ENCODE measurements at places on chromosomes 6 and 20.

GRCh38 chr6:149541139-149541538 lies 4.7 kb downstream of the PPIL4 start:
- no peak for DNase-seq

DNA sequence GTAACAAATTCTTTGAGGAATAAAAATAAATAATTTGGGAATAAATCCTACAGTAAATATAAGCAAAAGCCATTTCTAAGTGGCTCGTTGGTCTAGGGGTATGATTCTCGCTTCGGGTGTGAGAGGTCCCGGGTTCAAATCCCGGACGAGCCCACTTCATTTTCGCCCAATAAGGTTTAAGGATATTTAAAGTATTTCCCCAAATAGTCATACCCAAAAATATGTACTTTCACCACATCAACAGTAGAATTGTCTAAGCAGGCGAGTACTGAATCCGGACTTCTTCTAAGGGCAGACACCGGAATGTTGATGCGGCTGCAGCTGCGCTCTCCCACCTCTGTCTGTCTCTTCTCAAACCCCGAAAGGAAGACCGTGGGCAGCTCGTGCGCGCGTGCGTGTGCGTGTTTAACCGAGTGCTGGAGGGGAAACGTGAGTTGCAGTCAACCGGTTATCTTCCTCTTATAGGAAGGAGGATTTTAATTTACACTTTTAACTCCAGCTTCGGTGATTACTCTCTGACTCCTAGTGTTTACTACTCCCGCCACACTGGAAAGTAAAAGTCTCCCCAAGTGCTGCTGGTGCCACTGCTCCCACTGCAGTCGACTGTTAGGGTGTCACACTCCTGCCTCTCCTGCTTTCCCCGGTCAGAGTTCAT lies 155.7 kb upstream of the PRSS16 start:
- DNase-seq = peak; percentile 37

DNA sequence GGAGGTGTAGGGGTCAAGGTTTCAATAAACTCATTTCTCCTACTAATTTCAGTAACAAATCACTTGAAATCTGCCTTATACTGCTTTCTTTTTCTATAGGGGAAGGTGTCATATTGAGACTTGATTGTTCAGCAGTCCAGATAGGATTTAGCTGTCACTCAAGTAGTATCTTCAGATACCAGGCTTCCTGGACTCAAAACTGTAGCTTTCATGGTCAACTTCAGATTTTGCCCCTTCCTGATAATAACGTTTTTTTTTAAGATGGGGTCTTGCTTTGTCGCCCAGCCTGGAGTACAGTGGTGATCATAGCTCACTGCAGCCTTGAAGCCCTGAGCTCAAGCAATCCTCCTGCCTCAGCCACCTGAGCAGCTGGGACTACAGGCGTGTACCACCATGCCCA lies 77.8 kb downstream of the JAG1 start:
- DNase-seq = no peak

DNA sequence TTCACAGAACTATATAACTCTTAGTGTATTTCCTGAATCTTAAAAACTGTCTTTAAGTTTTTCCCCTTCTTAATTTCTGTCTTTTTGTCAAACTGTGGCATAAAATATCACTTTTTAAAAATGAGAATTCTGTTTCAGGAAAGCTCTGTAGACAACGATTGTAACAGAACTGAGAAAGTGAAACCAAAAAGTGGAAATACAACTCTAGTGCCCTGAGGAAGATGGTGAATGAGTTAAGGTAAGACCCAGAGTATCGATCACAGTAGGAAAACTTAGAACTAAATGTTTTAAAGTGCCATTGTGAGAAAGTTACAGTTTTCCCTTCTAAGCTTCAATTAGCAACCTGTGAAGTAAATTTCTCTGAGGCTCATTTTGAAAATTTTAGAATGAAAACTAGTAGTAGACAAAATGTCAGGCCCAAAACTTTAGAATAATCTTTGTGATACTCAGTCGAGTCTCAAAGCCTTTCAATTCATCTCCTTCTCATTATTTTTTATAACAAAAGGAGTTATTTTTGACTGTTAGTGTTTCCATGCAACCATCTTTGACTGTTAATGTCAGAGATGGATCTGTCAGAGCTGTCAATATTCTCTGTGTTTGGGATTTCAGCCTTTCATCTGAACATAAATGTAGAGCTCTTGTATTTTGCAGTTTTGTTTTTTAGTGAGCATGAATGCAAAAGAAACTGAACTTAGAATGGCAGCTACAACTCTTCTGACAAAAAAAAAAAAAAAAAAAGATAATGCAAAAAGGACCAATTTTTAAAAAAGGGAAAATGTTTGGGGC lies 19.0 kb upstream of the TRDN start:
- no peak for DNase-seq

DNA sequence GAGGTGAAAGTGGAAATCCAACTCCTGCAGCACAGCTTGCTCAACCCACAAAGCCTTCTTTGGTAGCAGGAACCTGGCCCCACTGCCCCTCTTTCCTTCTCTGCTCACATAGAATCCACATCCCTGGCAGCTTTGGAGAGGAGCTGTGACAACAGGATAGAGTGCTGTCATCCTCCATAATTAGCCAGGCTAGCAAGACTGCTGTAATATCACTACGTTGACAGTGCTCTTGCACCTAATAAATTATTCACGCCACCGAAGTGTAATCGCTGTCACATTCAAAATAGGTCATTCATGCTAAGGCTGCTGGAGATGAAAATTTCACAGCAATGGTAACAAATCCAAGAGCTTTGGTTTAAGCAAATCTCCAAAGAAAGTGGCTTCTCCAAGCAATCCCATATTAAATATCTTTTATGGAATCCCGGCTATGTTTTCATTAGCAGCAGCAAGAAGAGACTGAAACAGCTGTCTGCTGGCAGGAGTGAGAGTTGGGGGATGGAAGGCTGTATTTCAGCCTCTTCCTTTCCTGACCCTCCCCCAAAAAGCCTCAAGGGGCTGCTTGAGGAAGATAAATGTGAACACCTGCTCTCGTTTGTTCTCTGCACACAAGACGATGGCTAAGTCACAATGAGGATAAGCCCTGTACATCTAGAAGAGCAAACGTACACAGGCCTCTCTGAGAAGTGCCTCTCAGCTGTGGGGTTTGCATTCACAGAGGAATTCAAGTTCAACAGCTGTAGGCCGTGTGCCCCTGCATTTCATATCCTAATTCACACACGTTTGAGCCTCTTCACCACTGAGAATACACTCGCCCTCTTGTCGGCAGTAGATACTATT lies 16.5 kb downstream of the RIPOR2 start:
- no peak for DNase-seq

DNA sequence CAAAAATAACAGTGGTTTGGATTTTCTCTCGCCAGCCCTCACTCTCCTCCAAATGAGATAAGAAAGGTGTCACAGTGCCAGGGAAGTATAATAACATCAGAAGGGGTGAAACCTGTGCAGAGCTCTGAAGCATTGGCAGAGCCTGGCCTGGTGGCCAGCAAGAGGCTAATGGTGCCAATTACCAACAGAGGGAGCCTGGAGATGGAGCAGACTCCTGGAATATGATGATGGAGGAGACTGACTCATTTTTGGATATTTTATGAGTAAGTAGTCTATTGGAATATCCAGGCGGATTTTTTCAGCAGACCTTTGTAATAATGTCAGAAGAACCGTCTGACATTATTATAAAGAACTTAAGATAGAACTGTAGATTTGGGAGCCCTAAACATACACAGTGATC lies 442.6 kb upstream of the MARCKS start:
- DNase-seq = no peak
